ENCODE measurements at places on chromosomes 7 and 10.

DNA sequence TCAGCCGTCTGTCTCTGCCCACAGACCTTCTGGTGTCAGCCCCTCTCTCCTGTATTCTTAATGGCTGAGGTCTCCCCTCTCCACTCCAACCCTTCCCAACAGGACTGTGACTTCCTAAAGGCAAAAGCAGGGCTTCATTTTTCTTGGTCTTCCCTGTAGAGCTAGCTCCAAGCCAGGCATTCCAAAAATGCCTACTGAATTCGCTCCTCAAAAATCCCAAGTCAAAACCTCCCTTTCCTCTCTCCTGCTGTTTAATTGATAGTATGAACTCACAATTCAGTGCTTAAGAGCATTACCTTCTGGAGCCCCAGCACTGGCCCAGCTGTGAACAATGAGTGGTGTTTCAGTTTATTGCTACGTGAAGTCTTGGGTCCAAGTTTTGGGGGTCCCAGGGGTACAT lies 628.4 kb downstream of the PARD3 start:
- DNase-seq = no peak

- DNase-seq = no peak
Measured at GRCh38 chr10:126909147-126909546, 3.9 kb downstream of the DOCK1 start.

DNA sequence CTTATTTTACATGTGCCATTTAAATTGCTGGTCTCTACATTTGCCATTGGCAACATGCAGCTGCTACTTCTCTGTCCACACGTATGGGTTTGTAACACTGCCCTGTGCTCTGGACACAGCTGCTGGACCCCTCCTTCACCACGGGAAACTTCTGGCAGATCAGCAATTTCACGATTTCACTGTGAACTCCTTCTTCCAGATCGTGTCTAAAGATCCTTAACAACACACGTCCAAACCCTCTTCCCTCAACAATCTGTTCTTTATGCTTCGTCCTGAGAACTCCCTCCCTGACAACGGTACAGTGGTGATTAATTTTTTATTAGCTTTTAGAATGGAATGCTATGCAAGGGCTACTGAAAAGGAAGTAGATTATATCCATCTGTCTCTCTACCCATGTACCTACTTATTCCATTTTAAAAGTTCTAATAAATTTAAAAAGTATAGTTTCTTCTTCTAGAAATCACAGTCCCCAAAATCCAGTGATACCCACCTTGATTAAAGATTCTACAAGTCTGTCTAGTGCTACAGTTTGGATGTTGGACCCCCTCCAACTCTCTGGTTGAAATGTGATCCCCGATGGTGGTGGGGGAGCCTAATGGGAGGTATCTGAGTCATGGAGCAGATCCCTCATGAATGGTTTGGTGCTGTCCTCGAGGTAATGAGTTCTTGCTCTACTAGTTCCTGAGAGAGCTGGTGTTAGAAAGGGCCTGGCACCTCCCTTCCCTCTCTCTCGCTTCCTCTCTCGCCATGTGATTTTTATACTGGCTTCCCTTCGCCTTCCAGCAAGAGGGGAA lies 81.0 kb downstream of the KIAA1549 start:
- no peak for DNase-seq

DNA sequence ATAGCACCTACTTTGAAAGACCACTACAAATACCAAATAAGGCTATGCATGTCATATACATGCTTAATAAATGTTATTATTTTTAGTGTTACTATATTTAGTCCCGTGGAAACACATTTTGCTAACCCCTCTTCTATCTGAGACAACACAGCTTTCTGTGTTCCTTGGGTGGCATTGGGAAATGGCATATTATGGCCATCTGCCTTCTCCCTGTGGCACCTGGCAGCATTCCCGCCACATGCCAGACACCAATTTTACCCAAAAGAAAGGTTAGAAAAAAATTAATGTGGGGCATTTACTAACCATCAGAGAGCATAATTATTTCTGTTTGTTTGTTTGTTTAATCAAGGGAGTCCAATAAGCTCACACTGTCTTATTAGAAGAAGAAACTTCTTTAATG lies 168.6 kb upstream of the ETV1 start:
- no peak for DNase-seq

DNA sequence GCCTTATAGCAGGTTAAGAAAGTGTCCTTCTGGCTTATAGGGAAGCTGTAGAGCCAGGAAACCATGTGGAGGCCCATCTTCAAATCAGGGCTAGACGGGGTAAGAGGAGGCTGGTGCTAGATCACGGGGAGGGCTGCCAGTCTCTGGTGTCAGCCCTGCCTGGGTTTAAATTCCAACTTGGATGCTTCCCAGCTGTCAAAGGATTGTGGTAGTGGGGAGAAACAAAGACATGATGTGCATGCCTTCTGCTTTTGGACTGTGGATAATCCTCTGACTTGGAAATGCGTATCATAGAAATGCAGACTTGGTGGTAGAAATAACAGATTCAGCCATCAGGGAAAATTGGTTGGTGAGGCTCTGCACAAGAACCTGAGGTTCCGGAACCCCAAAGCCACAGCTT lies 325.6 kb downstream of the PHTF2 start:
- DNase-seq = no peak

DNA sequence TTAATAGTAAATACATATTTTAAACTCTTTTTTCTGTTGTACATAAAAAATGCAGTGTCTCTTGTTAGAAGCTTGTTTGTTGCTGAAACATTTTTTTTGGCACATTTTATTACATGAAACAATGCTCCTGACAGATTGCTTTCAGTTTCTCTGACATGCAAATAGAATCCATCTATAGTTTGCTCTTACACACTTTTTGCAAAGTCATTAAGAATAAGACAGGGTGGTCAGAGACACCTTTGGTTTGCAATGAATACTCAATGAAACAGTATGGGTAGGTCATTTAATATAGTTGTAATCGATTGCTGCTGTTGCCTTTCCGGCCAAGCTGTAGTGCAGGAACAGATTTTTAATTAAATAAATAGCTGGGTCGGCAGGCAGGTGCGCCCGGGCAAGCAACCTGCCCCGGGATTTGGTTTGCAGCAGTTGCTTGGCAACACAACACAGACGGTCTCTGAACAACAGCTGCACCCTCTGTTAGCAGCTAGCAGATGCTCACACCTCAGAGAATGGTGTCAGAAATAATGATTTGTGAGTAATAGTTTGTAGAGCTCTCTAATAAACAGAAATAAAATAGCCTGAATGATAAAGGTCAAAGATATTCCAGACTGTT lies 115.7 kb upstream of the CACNA2D1 start:
- no peak for DNase-seq

DNA sequence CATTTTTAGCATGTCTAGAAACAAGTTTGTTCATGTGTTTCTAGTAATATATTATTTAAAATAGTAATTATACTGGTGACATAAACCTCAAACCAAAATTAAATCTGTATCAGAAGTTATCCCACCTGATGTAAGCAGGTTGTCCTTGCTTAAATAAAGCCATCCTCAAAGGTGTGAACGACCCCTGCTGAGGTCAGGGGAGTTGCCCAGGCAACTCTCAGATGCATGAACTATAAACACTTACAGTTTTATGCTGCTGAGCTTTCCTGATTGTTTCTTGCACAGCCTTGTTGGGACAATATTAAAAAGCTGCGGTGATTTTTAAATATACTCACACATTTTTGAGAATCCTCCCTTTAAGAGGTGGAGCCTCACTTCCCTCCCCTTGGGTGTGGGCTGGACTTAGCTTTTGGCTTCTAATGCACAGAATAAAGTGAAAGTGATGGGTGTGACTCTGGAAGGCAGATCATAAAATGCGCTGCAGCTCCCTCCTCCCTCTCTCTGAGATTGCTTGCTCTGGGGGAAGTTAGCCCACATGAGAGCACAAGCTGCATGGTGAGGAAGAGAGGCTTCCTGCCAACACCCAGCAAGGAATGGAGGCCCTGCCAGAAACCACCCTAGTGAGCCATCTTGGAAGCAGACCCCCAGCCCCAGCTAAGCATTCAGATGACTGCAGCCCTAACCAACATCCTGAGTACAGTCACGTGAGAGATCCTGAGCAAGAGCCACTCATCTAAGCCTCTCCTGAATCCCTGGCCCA lies 152.7 kb downstream of the SKIDA1 start:
- peak; percentile 59 for DNase-seq

DNA sequence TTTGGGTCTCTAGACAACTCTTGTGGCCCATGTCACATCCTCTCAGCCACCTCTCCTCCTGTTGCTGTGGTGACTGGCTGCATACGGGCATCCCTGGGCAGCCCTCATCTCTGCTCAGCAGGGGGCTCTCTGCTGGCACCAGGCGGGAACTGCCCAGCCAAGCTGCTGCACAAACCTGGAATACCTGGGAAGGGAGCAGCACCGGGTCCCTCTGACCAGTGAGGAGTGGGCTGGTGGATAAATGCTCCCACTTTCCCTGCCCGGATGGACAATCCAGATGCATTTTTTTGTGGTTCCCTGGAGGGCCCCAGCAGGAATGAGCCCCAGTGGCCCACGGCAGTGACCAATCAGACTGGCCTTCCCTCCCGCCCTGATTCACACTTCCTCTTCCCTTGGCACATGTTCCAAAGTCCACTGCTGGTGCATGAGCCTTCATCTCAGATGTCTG lies 21.9 kb downstream of the GRID1 start:
- no peak for DNase-seq

DNA sequence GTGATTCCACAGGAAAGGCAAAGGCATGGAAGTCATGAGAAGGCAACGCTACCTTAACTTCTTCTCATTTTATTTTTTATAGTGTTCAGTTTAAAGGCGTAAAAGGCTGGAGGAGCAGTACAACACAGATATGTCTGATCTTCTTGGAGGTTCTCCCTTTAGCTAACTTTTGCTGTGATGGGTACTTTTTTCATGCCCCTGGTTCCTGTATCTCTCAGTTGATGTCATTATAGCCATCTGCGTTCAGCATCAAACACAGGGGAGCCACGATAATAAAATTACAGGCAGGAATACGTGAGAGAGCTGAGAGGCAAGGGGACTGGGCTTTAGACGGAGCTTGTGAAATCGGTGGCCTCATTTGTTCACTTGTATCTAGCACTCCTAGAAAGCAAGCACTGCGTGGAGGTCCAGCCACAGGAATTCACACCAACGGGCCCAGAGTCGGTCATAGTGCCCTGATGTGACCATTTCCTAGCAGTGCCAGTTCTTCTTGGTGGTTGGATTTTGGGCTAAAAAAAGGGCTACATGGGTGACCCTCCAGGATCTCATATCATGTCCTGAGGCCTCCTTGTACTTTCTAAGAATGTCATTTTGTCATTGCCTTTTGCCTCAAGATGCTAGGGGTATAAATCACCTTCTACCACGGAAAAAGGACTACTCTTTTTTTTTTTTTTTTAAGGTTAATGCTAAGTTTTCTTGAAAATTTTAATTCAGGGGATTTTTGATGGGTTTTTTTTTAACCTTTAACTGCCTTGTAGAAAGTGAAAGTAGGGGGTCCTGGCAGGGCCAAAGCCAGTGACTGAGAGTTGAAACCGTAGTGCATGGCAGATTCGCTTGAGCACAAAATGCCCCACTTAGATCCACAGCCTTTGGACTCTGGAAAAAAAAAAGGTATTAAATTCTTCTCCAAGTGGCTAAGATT lies 191.5 kb downstream of the CELF2 start:
- DNase-seq = no peak

Measured in inflammatory macrophage treated with lipopolysaccharide for 1 hour (primary cell).